ENCODE measurements at places on chromosomes 7 and 10. TPM values are rescaled to one million over a fixed set of nuclear protein-coding genes. Genes with fewer than 3 reads are reported as not detected.

The PNLIP gene
- not detected for total RNA-seq

The SUGCT gene
- total RNA-seq, result 0.57 TPM

The LRRC18 gene
- 0.25 TPM for total RNA-seq

The GRID2IP gene
- total RNA-seq, result 0.53 TPM

The LIPF gene
- not detected for total RNA-seq

The ACTL6B gene
- not detected for total RNA-seq

The GIMAP4 gene
- total RNA-seq, result 285 TPM

The DPYSL4 gene
- total RNA-seq, result 5.2 TPM

The HOXA1 gene
- 0.72 TPM for total RNA-seq

The ZPBP gene
- not detected for total RNA-seq

The GFRA1 gene
- not detected for total RNA-seq

The SPDYE11 gene
- not detected for total RNA-seq

The CRYGN gene
- total RNA-seq, result 0.25 TPM

The OR6V1 gene
- total RNA-seq, result not detected

The UCMA gene
- total RNA-seq, result not detected

The KIN gene
- total RNA-seq, result 16.6 TPM

The AKR1C4 gene
- total RNA-seq, result not detected

The MRLN gene
- not detected for total RNA-seq

Data from activated naive CD8-positive, alpha-beta T cell treated with anti-CD3 and anti-CD28 coated beads, Interleukin-2, amount 10 ng/mL, durations not matched to agents 7 days and 5 days (primary cell).